Activated T-helper 2 cell treated with anti-CD3 and anti-CD28 coated beads, Interferon-gamma antibody, Interleukin-2, Interleukin-4, amounts not matched to agents 10 μg/mL and 5 μg/mL and 100 μg/mL, durations not matched to agents 14 hours and 24 hours and 36 hours (primary cell): ENCODE measurements at places on chromosomes 4 and X. TPM values are rescaled to one million over a fixed set of nuclear protein-coding genes. Genes with fewer than 3 reads are reported as not detected.
A peak's percentile ranks its signal among the peaks of the same experiment; 100 is the strongest.

DNA sequence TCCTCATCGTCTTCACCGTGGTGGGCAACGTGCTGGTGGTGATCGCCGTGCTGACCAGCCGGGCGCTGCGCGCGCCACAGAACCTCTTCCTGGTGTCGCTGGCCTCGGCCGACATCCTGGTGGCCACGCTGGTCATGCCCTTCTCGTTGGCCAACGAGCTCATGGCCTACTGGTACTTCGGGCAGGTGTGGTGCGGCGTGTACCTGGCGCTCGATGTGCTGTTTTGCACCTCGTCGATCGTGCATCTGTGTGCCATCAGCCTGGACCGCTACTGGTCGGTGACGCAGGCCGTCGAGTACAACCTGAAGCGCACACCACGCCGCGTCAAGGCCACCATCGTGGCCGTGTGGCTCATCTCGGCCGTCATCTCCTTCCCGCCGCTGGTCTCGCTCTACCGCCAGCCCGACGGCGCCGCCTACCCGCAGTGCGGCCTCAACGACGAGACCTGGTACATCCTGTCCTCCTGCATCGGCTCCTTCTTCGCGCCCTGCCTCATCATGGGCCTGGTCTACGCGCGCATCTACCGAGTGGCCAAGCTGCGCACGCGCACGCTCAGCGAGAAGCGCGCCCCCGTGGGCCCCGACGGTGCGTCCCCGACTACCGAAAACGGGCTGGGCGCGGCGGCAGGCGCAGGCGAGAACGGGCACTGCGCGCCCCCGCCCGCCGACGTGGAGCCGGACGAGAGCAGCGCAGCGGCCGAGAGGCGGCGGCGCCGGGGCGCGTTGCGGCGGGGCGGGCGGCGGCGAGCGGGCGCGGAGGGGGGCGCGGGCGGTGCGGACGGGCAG lies 792 bp downstream of the ADRA2C start:
- no peak for DNase-seq

DNA sequence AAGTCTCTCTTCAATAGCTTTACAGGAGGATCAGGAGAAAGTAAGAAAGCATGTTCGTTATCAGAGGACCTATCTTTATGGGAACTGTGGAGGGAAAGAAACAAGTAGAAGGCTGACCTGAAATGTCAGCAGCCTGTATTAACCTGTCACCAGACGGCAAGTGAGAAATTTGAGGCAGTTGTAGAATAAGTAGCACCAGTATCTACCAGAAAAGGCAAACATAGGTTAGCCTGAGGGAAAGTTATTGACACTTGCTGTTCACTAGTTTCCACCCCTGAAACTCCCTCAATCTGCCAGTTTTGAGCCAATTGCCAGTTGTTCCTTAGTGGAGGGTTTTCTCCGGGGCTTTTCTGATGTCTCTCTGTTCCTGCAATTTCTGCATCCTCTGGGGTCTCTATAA lies 36.4 kb downstream of the ZNF81 start:
- no peak for DNase-seq

The AREG gene
- 1.3 and 1.7 TPM in 2 replicates for total RNA-seq

The CPLX1 gene
- 0.64 and 0.74 TPM in 2 replicates for total RNA-seq

The STARD8 gene
- 7.5 and 7.9 TPM in 2 replicates for total RNA-seq

DNA sequence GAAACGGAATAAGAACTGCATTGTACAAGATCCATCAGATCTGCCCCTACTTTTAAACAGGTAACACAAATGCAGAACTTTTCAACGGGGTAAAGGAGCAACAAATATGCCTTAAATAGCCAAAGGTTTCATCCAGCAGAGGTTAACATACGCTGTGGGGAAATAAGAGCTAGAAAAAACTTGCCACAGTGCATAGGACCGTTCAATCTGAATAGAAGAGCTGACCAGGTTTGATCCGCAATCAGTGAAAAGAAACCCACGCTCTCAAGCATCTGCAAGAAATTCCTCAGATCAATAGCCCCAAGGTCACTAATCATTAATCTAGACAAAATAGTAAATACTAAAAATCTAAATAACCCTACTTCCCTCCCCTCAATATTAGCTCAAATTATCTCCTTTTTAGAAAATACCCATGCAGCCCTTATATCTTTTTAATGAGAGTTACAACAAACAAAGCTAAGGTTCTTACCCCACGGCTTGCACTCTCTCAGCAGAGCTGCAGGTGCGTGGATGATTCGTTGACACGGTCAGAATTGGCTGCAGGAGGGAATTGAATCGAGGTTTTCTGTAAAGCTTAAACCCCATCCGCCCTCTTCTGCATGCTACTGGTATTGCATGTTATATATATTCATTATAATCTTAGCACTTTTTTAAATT lies at the start of gene TLR10:
TSS of gene TLR10 (minus strand) at position 539 of the 657 bp plus-strand sequence. CDS start 7,400 bp downstream, outside the sequence.
- no peak for DNase-seq

DNA sequence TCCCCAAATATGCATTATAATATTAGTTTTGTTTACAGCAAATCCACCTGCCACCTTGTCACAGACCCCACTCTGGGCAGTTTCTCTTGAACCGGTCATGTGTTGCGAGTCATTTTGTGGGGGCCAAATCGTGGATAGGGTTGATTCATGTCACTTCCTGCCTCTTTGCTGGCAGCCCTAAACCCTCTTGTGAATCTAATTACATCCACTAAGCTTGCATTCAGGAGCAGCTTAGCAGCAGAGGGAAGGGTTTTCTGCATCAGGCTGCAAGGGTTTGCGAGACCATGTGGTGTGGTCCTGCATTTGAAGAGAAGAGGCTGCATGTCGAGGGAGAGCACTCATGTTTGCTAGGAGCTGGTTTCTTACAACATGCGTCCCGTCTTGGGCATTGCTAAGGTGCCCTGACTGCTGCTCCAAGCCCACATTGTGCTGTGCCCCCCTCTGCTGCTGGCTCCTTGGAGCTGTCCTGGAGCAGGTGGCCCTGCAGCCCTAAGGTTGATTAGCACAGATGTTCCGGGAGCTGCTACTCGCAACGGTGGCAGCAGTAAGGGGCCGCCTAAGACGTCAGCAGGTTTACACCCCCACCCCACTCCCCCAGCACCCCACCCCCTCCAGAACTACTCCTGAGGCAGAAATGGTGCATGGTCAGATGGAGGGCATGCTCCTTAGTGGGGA lies 88.9 kb upstream of the CLDN34 start:
- DNase-seq = no peak

The KLHL13 gene
- total RNA-seq = 0.05 and 0.32 TPM in 2 replicates

- peak; percentile 26 for DNase-seq
Measured at GRCh38 chr4:142817442-142817841, 28.7 kb downstream of the INPP4B start.

DNA sequence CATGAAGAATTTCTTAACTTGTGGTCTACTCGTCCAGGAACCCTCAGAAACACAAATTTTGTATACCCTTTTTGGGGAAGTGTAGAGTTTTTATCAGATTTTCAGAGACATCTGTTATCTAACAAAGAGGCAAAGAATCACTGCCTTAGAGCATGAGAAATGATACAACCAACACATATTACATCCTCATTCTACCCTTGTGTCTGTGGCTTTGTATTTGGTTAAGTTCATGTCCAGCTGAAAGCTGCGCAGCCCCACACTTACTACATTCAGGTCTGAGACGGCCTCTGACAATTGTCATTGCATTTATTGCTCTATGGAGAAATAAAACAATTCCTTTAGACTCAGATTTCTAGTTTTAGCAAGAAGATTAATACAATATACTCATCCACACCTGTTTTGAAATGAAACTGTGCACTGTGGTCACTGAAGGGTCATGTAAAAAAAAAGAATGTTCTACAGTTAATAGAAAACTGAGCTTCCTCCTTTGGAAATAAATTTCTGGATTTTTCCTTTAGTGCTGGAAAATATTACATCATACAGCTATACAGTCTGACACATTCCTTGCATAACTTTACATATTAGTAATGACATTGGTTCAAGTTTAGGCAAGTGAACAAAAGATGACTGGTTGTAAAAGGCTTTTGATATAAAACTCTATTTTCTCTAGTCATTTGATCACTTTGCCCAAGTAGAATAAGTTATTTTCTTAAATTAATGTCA lies 39.8 kb downstream of the GLRB start:
- no peak for DNase-seq

The HTRA3 gene
- total RNA-seq = 0.23 TPM in 1 of 2 replicates, not detected in the other

DNA sequence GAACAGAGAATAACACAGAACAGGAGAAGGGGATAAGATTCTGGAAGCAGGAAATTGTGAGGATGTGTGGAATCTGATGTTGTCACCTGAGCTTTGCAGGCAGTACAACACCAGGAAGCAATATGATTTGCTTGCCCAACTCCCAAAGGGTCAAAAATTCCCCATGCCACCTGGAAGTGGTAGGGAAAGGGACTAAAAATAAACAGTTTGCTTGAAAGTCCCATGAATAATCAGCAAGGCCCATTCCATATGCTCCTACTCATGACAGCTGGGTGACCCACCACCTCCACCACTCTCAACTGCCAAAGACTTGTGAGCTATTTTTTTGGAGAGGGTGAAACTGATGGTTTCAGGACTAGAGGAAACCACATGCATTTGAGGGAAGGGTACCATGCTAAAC lies 168.4 kb downstream of the KCNIP4 start:
- DNase-seq = no peak

- DNase-seq = no peak
Measured at GRCh38 chr4:77776182-77777134, 42.7 kb downstream of the CNOT6L start.

- DNase-seq = no peak
Measured at GRCh38 chr4:57403591-57403990, 293.4 kb upstream of the IGFBP7 start.

GRCh38 chr4:156198511-156198910 lies 244.8 kb upstream of the CTSO start:
- no peak for DNase-seq

DNA sequence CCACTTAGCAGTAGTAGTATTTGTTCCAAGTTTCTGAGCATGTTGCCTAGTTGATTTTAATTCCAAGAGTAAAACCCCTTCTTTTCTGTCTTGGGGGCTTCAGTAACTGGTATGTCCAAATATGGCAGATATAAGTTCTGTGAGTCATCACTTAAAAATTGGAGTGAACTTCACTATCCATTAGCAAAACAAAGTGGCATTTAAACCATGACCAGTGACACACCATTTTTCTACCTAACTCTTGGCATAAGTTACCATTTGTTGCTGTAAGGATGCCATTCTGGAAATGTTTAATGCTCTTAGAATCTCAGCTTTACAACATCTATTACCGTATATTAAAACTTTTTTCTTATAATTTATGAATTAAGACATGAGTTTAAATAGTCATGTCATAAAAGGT lies 102.0 kb downstream of the CBR4 start:
- no peak for DNase-seq

- no peak for DNase-seq
Measured at GRCh38 chr4:145533001-145533400, 51.3 kb downstream of the SMAD1 start.

DNA sequence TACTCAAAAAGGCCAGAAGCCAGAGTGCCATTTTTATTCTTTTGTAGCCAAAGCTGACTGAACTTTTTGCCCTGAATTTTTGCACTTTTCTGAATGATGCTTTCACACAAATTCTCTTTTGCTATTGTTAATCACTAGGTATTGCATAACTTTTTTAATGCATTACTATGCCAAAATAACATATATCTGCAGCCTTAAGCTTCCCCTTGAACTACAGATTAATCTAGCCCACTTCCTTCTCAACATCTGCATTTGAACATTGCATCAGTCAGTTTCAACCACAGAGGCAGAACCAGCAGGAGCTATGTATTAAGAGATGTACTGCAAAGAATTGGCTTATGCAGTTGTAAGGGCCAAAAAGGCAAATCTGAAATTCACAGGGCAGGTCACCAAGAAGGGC lies 197.6 kb upstream of the GYPA start:
- DNase-seq = no peak

- no peak for DNase-seq
Measured at GRCh38 chr4:122038896-122039295, 87.0 kb upstream of the TRPC3 start.

The EMCN gene
- not detected in 2 replicates for total RNA-seq

- no peak for DNase-seq
Measured at GRCh38 chr4:145795521-145795920, 115.6 kb downstream of the C4orf51 start.

GRCh38 chr4:102620697-102621497 lies 119.7 kb downstream of the NFKB1 start:
- DNase-seq = no peak

DNA sequence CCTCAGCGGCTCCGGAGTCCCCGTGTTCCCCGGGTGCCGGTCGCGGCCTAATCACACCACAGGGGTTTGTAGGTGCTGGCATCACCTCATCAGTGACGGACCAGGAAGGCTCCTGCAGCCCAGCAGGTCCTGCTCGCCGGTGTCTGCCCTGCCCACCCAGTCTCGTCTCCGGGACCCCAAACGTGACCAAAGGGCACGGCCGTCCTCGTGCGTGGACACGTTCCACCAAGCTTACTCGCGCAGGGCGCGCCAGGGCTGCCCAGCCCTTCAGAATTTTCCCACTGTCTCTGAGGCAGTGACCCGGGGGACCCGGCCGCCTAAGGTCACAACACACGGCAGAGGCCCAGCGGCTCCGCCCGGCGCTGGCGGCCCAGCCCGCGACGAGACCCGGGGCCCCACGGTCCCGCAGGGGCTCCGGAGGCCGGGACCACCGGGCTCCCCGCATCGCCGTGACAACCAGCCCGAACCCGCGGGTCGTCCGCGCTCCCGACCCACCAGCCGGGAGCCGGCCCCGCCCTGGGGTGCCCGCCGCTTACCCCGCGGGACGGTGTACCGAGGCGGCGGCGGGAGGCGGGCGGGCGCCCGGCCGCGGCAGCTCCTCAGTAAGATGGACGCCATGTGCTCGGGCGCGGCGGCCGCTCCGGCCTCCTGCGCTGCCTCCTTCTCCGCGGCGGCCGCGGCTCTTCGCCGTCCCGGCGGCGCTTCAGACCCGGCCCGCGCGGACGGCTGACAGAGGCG lies 454 bp downstream of the LETM1 start:
- no peak for DNase-seq

DNA sequence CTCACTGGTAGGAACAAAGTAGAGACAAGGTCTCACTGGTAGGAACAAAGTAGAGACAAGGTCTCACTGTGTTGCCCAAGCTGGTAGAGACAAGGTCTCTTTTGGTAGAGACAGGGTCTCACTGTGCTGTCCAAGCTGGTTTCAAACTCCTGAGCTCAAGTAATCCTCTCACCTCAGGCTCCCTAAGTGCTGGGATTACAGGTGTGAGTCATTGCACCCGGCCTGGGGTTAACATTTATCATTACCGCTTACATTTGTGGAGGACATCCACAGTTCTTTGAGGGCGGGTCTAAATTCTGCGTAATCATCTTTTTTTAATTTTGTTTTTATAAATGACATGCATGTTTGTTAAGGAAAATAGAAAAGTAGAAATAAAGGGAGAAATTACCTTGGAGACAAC lies 12.0 kb downstream of the RAB33B start:
- DNase-seq = no peak

DNA sequence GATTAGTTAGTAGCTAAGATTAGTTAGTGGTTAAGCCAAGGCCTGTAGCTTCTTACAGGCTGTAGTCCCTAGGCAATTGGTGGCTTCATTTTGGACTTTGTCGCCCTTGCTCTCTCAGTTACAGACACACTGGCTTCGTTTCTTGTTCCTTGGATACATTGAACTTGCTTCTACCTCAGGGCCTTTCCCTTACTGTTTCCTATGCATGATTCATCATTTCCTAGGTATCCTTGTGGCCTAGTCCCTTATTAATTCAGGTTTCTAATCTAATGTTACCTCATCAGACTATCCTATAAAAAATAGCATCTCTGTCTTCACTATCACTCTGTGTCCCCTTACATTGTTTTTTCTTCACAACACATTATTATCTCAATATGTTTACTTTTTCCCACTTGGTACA lies 45.5 kb upstream of the LCORL start:
- no peak for DNase-seq

The SPANXN4 gene
- total RNA-seq = not detected in 2 replicates
